Activated T-helper 2 cell treated with anti-CD3 and anti-CD28 coated beads, Interferon-gamma antibody, Interleukin-2, Interleukin-4, amounts not matched to agents 10 μg/mL and 5 μg/mL and 100 μg/mL, durations not matched to agents 14 hours and 24 hours and 36 hours (primary cell): ENCODE measurements at places on chromosomes 5 and 9. TPM values are rescaled to one million over a fixed set of nuclear protein-coding genes. Genes with fewer than 3 reads are reported as not detected.

SPINK7 gene
- total RNA-seq = not detected in 2 replicates

PALM2AKAP2 gene
- total RNA-seq = 0.57 TPM in 1 of 2 replicates, not detected in the other

ANKRD55 gene
- total RNA-seq = 1.4 and 2.3 TPM in 2 replicates

NIPAL4 gene
- total RNA-seq = 1.9 and 2.1 TPM in 2 replicates

SLC28A3 gene
- total RNA-seq = 0.37 and 0.55 TPM in 2 replicates

GKAP1 gene
- total RNA-seq = 2.7 and 2.8 TPM in 2 replicates

TEX48 gene
- 0.41 and 0.68 TPM in 2 replicates for total RNA-seq

C5 gene
- 0.82 and 1.8 TPM in 2 replicates for total RNA-seq

GOLGA1 gene
- total RNA-seq = 15.5 and 16.1 TPM in 2 replicates

CDH12 gene
- not detected in 2 replicates for total RNA-seq

DNAJC21 gene
- total RNA-seq = 62.7 and 65.2 TPM in 2 replicates

SLC27A6 gene
- not detected in 2 replicates for total RNA-seq

PRDM9 gene
- not detected in 2 replicates for total RNA-seq

RASGRF2 gene
- total RNA-seq = 16.1 and 19.4 TPM in 2 replicates

EIF4E1B gene
- total RNA-seq = not detected in 2 replicates

SARDH gene
- total RNA-seq = 1.1 and 1.6 TPM in 2 replicates

CAVIN4 gene
- total RNA-seq = 0.23 and 0.34 TPM in 2 replicates
